ENCODE measurements at places on chromosomes 7 and 10. TPM values are rescaled to one million over a fixed set of nuclear protein-coding genes. Genes with fewer than 3 reads are reported as not detected.

DNA sequence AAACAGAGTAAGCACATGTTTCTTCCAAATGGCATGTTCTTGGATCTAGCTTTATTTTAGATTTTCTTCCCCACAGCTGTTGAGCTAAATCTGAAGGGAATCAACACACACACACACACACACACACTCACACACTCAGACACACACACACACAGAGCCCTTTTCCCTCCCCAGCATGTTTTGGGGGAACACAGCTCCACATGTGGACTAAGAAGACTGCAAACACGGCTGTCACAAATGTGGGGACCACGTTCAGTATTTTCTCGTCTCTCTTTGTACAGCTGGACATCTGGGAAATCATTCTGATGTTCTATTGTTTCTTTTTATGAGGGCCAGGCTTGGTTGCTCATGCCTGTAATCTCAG lies 116.3 kb downstream of the ABLIM1 start:
- DNase-seq: no peak

The DNAJB9 gene
- 53.8 TPM for total RNA-seq

DNA sequence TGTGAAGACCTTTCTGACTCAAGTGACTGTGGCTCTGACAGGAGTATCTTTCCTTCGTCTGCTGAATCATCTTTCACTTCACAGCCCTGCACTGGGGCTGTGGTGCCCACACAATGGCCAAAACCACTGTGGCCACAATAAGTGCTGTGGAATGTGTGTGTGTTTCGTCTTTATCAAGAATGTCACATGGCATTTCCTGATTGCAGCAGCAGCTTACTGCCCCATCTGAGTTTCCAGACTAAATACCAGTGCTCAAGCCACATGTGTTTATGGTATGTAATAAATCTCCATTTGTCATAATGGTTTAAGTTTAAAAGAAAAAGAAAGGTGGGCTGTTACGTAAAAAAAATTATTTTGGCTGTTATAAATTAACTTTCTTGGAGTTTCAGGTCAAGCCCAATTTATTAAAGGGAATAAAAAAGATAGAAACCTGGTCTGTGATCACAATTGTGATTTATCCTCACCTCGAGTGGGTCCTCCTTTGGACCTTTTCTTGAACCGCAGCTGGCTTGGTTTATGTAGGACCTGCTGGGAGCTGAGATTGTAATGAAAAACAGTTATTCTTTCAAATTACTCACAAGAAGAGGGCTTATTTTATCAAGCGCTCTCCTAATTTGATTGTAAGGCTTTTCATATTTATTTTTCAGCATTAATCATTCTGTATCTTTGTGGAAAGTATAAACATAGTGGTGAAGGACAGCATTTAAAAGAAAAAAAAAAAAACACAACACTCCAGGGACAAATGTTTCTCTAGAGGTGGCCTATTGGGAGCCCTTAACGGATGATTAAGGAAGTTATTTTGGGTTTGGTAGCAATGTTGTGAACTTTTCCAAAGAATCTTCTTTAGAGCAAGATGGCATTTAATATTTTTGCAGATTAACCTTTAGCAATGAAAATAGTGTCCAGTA lies 116.2 kb downstream of the LRMDA start:
- DNase-seq: no peak

DNA sequence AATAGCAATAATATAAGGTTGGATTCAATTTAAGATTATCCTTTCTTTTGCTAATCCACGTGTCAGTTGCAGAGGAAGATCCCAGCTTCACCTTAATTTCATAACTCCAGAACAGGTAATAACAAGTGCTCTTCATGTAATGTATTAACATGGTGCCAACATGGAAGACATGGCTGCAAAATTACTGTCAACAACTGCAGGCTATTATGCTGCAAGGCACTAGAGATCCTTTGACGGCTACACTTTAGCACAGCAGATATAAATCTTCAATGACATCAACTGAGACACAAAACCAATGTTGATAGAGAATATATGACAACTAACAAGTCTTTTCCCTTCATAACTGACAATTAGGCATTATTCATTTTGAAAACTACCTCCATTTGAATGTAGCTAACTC lies 96.1 kb downstream of the RNF133 start:
- DNase-seq: no peak

The ABCB4 gene
- total RNA-seq: not detected

The AQP1 gene
- total RNA-seq: 1.7 TPM

GRCh38 chr7:69036301-69036700 lies 562.0 kb upstream of the AUTS2 start:
- no peak for DNase-seq

DNA sequence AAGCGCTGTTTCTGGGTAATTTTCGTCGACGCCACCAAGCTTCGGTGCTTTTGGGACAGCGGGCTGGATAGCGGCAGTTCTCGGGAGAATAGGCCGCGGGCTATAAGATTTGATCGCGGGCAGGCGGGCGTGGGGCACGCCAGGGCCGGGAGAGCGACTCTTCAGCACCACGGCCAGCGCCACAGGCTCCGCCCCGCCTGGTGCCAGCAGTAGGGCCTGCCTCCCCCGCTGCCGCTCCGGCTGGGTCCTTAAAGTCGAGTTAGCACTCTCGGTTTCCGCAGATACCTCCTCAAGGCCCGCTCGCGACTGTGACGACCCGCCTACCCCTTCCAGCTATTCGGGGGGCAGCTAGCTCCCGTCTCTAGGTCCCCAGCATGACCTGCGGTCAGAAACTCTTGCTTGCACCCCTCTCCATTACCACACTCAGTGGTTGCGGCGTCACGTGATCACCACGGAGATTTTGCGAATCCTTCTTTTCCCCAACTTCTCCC lies 9.4 kb downstream of the NXPH1 start:
- peak; percentile 45 for DNase-seq

- no peak for DNase-seq
Measured at GRCh38 chr7:112067632-112068540, 138.3 kb downstream of the DOCK4 start.

GRCh38 chr7:131604841-131605279 lies 48.4 kb upstream of the PODXL start:
- DNase-seq: peak; percentile 18

GRCh38 chr10:132671228-132672154 lies 114.5 kb downstream of the NKX6-2 start:
- DNase-seq: peak; percentile 20

DNA sequence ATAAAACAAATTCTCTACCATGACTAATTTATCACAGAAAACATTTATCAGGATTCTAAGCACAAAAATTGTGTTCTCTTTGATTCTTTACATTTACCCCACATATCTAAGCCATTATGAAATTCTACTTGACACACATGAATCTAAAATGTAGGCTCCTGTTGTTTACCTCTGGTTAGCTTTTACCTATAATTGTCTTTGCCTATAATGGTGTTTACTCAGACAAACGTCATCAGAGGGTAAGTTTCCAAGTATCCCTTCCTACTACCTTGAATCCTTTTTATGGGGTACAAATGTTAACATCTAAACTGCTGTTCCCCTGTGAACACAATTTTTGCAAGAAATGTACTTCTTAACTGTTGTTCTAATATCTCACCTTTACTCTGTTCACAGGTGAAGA lies 63.5 kb downstream of the MINDY3 start:
- no peak for DNase-seq

All from lung microvascular endothelial cell (primary cell).